ENCODE measurements at places on chromosomes 11 and 22.

DNA sequence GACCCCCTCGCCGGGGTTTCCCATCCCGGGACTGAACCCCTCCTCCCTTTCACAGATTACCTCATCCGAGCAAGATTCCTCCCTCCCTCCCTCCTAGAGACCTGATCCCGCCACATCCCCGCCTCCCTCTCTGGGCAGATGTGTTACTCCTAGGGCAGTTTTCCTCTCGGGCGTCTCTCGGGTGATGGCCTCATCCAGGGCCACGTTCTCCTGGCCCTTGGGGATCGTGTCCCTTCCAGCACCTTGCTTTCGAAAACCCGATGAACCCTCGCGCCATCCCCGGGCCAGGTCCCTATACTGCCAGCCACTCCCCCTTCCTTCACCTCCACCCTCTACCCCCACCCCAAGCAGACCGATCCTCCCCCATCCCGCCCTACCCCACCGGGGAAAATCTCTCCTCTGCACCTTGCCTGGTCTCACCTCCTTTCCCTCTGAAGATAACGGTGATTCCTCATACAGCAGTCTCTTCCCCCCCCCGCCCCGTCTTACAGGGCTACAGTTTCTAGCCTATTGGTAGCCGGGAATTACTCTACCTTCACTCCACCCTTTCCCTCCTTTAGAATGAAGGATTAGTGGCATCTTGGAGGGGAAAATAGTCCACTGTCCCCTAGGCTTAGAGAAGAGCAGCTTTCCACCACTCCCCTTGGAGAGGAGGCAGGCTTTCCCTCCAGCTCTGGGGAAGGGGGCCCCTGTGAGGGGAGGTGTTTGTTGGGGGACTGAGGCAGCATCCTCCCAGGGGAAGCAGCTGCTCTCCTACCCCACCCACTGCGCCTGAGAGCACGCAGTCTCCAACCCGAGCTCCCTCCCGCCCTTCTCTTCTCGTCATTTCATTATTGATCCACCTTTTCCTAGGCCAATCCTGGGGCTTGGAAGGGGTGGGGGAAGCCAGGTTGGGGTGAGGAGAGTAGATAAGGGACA, 1.2 kb downstream of the KMT2A start:
- peak; percentile 30 for DNase-seq

DNA sequence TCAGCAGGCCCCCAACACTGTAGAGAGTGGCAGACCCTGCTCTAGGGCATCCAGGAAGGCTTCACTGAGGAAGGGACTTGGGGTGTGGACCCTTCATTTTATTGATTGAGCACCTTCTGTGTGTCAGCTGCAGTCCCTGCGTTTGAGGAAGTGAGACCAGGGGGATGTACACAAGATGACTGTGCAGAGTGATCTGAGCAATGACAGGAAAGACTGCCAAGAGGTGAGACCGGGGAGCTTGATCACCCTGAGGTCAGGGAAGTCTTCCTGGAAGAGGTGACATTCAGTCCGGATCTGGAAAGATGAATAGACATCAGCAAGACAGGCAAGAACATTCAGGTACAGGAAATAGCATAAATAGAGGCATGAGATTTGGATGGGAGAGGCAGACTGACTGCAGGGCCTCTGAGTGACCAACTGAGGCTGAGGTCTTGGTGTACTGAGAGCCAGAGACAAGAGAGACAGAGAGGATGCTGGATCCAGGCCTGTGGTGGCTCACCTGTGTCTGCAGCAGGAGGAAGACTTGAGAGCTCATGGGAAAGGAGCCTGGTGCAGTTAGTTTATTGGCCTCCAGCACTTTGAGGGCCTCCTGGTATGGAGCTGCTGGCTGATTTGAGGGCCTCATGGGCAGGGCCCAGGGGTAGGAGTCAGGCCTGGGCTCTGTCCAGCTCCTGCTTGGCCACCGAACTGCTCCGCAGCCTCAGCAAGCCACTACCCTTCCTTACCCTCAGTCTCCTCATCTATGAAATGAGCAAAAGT, 5.2 kb downstream of the DGAT2 start:
- no peak for DNase-seq

DNA sequence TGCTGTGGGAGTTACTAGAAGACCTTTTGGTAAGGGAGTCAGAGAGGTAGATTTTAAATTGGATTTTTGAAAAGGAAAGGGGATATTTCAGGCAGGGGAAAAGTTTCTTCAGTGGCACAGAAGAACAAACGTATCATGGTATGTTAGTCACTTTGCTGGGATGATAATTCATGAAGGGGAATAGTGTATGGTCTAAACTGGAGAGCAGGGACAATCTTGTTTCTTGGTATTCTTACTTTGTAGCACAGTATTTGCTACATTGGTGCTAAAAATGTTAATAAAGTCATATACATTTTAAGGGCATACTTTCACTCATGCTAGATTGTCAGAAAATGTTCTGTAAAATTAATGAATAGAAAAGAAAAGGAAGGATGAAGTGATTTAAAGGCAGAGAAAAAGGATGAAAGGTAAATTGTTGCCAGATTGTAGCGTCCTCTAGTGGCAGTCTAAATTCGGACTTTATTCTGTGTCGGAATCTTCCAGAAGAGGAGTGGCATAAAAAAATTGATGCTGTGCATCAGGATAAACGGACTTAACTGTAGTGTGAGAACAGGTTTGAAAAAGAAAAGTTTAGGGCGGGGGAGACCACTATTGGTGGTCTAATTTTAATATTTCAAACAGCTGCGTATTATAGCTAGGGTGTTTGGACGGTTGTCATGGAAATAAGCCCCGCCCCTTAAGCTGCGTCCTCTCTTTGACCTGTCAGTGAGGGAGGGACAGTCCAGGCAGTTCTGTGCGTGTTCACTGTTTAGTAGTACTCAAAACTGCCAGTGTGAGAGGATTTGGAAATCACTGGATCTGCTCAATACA, at the start of gene BCO2:
BCO2 (plus strand) TSS at position 724 of the 810 bp plus-strand sequence. CDS start 90 bp downstream, outside the sequence.
- peak; percentile 15 for DNase-seq

DNA sequence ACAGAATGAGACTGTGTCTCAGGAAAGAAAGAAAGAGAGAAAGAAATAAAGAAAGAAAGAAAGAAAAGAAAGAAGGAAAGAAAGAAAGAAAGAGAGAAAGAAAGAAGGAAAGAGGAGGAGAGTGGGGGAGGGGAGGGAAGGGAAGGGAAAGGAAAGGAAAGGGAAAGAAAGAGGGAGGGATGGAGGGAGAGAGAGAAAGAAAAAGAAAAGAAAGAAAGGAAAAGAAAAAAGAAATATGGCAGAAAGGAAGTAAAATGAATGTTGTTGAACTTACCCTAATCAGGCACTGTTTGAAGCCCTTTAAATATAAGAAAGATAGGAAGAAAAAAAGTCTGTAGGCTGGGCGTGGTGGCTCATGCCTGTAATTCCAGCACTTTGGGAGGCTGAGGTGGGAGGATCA, 276.1 kb downstream of the INSC start:
- no peak for DNase-seq

DNA sequence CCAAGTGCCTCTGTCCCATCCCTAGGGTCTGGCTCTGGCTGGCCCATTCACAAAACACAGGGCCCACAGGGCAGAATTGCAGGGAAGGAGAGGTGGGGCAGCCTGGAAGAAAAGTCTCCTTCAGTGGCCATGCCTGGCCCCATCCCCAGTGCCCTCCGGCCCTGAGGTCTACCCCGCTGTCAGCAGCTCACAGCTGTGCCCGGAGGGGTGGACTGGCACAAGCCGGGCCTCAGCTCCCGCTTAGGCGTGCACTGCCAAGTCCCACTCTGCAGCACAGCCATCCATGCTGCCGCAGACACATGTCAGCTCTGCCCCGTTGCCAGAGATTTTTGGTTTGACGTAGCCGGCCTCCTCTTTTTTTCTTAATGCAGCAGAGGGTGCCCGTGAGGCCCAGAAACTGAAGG, 3.9 kb upstream of the SCN2B start:
- no peak for DNase-seq
